Left ventricle myocardium inferior (tissue), 1 donor: ENCODE measurements at places on chromosomes 12 and 14. TPM values are rescaled to one million over a fixed set of nuclear protein-coding genes. Genes with fewer than 3 reads are reported as not detected.

RFLNA gene
- total RNA-seq, result 0.27 TPM

KITLG gene
- 8.6 TPM for total RNA-seq

IAPP gene
- total RNA-seq, result not detected

EID3 gene
- 0.60 TPM for total RNA-seq

SSTR1 gene
- total RNA-seq, result 0.69 TPM

LRRC43 gene
- total RNA-seq, result 0.74 TPM

ADAMTS20 gene
- total RNA-seq, result not detected

IL31 gene
- not detected for total RNA-seq

OTOGL gene
- 0.27 TPM for total RNA-seq

CNTN1 gene
- total RNA-seq, result 0.11 TPM

CELA1 gene
- total RNA-seq, result not detected

CFAP54 gene
- 0.16 TPM for total RNA-seq

PTPRO gene
- 0.82 TPM for total RNA-seq

MIPOL1 gene
- total RNA-seq, result 8.9 TPM

RAB35 gene
- 21.9 TPM for total RNA-seq

ART4 gene
- total RNA-seq, result 5.0 TPM

PRH2 gene
- not detected for total RNA-seq

HSP90AA1 gene
- total RNA-seq, result 423 TPM

NUDT4 gene
- 283 TPM for total RNA-seq

RNF212B gene
- not detected for total RNA-seq

TMEM119 gene
- 1.3 TPM for total RNA-seq

SYT1 gene
- 0.30 TPM for total RNA-seq

NR1H4 gene
- total RNA-seq, result not detected

FIGNL2 gene
- 0.30 TPM for total RNA-seq

AQP2 gene
- total RNA-seq, result not detected

RPL10L gene
- not detected for total RNA-seq

ZNF140 gene
- 6.7 TPM for total RNA-seq

TMBIM6 gene
- 215 TPM for total RNA-seq

TTC9 gene
- 1.9 TPM for total RNA-seq

PDE3A gene
- total RNA-seq, result 161 TPM

ERBB3 gene
- total RNA-seq, result 2.3 TPM

CDKN1B gene
- 36.3 TPM for total RNA-seq

HNF1A gene
- total RNA-seq, result not detected

DDN gene
- total RNA-seq, result 1.4 TPM

HOXC13 gene
- total RNA-seq, result not detected

ASCL1 gene
- total RNA-seq, result not detected

PRB2 gene
- total RNA-seq, result not detected

ANKS1B gene
- total RNA-seq, result 1.6 TPM

SSPN gene
- 67.4 TPM for total RNA-seq
